ENCODE measurements at places on chromosomes 2 and 18.

- no peak for DNase-seq
Measured at GRCh38 chr18:78993014-78993926, 13.7 kb downstream of the SALL3 start.

DNA sequence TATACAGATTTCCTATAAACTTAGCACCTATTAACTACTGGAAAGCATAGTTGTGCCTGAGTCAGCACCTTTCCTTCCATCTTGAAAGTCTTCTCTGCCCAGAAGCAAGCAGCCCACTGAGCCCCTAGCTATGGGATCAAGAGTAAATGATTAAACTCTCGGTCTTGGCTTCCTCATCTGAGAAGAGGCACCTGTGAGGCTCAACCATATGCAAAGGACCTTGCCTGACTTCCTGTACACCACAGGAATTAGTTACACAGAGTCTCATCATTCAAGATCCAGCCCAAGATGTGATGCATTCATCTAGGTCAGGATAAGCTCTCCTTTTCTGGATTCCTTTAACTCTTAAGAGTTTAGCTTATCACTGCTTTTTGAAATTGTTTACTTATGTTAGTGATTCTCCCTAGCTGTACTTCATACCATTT, 96.0 kb downstream of the CDH2 start:
- no peak for DNase-seq

DNA sequence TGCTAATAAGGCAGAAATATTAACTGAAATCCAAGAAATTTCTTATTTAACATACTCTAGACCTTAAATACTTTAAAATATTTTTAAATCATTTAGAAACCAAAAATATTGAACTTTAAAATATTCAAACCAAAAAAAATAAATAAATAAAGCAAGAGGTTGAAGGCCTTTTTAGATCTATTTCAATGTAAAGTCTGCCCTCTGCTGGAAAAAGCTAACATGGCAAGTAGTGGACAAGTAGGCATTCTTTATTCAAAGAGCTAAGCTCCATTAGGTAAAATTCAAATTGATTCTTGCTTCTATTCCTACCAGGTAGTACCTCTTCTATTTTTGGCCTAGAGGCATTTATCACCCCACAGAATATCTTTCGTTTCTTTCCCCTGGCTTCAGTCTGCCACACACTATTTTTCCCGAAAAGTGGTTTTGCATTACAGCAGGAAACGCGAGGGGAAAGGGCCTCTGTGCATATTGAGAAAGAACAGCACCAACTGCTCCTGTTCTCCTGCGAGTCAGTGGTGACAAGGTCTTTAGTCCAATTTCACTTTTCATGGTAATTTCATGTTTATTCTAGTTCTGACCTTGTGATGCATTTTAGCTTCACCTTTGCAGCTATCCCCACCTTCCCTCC, 20.4 kb downstream of the IFIH1 start:
- DNase-seq = no peak

DNA sequence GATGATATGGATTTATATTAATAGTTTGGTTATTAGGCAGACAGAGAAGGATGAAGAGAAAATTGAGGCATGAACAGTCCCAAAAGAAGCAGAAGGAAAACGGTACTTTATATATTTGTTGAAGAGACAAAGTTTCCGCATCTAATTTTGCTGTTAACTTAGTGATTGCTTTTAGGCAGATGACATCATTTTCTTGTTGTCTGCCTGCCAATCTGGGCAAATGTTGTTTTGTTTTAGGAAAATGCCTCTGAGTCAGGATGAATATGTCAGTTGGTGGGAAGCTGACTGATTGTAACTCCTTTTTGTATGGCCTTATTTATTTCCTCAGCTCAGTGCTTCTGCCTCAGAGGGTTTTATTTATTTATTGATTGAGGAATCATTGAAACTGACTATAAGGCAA, 52.5 kb upstream of the CAVIN2 start:
- peak; percentile 69 for DNase-seq

GRCh38 chr2:33765122-33765521, 166.0 kb upstream of the FAM98A start:
- DNase-seq = no peak

DNA sequence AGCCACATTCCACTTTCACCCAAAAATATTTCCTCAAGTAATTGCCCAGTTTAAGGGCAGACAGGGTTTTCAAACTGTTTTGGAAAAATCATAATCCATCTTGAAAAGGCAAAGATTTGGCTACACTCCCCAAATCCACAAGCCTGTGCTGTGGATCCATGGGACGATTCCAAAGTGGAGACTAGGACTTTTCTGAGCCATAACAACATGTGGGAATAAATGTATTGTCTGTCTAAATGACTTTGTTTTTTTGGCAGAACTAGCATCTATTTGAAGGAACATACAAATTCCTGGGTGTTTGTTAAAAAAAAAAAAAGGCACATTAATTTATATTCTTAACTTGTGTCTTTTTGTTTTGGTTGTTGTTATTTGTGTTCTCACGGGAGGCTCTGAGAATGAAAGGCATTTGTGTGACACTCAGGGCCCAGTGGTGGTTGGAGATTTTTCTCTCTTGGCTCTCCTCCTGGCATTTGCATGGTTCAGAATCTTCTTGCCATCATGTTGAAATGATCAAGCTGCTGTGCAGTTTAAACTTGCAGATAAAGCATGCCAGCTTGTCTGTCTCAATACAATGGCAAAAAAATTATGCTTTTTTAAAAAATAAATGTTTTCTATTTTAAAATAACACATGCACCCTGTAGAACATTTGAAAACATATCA, 277.4 kb downstream of the EN1 start:
- DNase-seq = no peak

DNA sequence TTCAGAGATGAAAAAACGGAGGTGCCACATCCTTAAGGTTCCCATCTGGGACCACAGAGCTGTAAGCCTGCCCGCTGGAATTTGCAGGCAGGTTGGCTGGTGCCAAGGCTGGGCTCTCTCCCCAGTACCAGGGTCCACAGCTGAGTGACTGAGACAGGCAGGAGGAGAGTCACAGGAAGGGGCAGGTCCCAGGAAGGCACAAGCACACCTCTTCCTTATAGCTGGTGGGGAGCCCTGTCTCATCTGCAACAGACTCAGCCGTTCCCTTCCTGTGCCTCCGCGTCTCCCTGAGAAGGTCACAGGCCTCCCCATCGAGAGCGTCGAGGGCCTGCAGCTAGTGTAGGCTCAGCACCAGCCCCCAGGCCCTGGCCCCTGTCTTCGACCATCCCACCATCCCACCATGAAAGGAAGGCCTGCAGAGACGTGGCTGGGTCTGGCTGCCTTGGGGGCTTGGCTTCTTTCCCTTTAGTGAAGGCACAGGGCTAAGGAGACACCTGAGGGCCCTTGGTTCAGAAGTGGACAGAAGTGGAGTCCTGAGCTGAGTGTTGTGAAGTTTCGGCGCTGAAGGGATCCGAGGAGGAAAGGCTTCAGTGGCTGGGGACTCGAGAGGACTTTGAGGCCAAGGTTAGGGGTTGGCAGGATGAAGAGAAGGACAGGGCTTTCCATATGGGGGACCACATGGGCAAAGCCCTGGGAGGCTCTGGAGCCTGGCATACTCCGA, 26.8 kb downstream of the GLI2 start:
- no peak for DNase-seq

GRCh38 chr2:147500229-147500628, 344.6 kb upstream of the ACVR2A start:
- DNase-seq = no peak

GRCh38 chr2:170229125-170229524, 51.2 kb downstream of the MYO3B start:
- DNase-seq = no peak

GRCh38 chr18:37429791-37430190, 135.8 kb downstream of the CELF4 start:
- no peak for DNase-seq

GRCh38 chr2:102672107-102672776, 52.9 kb downstream of the SLC9A2 start:
- no peak for DNase-seq

DNA sequence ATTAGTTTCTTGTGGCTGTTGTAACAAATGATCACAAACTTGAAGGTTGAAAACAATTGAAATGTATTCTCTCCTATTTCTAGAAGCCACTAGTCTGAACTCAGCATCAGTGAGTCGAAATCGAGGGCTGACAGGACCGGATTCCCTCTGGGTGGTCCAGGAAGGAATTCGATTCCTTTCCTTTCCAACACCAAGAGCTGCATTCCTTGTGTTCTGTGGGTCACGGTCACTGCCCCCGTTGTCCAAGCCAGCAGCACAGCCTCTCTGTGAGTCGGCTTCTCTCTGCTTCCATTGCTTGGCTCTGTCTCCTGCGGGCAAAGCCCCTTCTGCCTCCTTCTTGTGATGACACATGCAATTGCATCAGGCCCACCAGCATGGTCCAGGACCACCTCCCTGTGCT, 67.3 kb downstream of the SMIM21 start:
- no peak for DNase-seq

DNA sequence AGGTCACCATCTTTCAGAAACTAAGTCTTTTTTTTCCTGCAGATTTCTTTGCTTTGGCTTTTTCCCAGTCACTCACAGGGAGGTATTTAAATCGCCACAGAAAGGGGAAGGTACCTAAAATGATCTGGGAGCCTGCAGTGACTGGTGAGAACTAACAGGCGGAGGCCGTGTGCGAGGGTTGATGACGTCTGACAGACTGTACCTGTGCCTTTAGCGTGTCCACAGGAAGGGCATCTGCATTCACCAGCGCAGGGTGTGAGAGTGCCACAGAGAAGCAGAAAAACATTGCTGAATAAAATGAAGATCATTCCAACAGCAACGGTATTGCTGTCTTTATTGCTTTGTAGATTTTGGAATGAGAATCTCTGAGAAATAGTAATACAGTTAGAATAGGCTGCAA, 5.7 kb downstream of the CTDP1 start:
- no peak for DNase-seq

- DNase-seq = no peak
Measured at GRCh38 chr18:10798727-10799550, 273.1 kb downstream of the NAPG start.

GRCh38 chr2:181954538-181954883, 31.1 kb upstream of the PPP1R1C start:
- no peak for DNase-seq

DNA sequence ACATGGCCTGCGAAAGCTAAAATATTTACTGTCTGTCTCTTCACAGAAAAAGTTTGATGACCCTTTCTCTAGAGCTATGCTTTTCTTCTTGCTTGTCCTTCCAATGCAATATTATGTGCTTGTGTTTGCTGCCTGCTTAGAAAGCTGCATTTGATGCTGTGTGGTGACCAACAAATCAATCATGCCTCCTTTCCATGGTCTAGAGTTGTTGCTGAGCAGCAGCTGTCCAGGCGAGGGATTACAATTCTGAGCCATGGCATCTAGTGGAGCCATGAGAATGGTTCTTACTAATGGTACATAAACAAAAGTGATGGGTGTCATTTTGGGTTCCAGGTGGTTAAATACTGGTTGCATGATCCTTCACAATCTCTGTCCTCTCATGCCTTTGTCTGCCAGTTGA, 1142.1 kb downstream of the DPP10 start:
- no peak for DNase-seq

DNA sequence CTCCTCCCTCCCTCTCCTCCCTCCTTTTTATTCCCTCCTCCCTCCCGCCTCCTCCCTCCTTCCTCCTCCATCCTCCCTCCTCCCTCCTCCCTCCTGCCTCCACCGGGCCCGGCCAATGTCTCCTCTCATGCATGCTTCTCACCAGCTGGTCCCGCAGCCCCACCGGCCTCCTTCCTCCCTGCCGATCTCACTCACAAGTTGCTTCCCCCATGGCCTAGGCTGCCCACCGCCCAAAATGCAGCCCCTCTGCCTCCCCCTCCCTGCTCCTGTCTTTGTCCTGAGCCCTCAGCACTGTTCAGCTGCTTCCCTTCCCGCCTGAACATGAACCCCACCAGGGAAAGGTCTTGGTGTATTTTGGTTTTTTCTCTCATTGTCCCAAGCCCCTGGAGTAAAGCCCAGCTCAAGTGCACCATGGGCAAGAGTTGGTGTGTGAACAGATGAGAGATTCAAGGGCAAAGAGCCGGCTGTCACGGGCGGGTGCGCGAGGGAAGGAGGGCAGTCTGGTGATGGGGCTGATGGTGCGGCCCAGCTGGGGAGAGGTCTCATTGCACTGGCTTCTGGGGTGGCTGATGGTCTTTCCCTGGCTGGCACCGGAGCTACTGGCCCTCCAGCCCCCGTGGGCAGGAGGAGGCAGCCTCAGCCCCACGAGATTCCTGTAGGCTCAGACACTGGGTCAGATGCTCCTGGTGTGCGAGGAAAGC, 117.6 kb downstream of the TWIST2 start:
- no peak for DNase-seq

- DNase-seq = no peak
Measured at GRCh38 chr18:43572163-43572562, 294.9 kb upstream of the SYT4 start.

- no peak for DNase-seq
Measured at GRCh38 chr18:31740180-31740579, 20.5 kb downstream of the SLC25A52 start.

DNA sequence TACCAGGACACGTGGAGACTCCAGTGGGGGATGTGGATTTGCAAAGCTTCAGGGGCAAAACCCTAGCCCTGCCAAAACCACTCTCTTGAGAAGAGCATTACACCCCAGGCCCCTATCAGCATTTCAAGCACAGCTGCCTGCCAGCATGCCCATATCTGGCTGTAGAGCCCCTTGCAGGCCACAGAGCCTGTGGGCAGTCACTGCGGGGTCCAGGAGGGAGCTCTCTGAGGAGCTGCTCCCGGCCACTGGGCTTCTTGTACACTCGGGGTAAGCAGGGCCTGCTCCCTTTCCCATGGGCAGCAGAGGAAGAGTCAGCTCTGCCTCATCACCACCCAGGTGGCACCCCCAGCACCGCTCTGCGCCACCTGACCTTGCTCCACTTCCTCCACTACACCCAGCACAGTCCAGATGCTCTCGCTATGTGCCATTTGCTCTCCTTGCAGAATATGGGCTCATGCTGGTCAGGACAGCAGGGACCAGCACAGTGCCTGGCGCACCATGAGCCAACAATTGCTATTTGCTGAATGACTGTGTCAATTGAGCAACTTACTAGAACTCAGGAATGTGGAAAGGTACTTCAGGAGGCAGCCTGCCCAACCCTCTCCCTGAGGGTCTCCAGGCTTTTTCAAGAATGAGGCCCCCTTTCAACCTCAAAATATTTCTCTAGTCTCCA, 7.4 kb downstream of the CHST10 start:
- no peak for DNase-seq

DNA sequence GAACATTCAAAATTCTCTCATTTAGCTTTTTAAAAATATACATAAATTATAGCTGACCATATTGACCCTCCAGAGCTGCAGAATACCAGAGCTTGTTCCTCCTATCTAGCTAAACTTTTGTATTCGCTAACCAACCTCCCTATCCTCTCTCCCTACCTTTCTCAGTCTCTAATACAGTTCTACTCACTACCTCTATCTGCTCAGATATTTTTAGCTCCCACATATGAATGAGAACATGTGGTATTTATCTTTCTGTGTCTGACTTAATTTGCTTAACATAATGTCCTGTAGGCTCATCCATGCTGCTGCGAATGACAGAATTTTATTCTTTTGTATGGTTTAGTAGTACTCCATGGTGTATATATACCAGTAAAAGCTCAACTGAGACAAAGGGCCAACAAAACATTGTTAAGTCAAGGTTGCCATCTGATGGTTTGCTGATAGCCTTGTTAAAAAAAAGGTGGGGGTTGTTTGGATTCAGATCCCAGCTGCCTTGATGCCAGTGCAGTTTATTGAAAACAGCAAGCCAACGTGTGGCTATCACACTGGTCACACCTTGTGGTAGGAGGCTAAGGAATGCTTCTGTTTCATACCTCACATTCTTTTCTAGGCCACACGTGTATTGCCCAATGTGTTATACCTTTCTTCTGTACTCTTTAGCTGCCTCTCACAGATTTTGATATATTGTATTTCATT, 101.5 kb downstream of the VWA3B start:
- DNase-seq = no peak
